ENCODE measurements at places on chromosomes 5 and 9.

GRCh38 chr5:75475364-75475763 is 36.1 kb downstream of the CERT1 start:
- no peak for DNase-seq

DNA sequence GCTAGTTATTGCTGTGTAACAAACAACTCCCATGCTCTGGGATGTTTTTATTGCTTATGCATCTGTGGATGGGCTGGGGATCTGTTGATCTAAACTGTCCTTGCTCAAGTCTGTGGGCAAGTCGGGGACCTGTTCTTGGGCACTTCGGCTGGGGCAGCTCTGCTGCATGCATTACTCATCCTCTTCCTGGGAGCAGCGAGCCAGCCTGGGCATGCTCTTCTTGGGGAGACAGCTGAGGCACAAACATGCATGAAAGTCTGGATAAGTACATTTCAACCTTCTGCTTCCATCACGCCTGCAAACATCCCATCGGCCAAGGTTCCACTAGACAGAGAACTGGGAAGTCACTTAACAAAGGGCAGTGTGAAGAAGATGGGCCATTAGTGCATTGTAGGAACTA is 66.3 kb downstream of the ANKRD33B start:
- DNase-seq, result no peak

DNA sequence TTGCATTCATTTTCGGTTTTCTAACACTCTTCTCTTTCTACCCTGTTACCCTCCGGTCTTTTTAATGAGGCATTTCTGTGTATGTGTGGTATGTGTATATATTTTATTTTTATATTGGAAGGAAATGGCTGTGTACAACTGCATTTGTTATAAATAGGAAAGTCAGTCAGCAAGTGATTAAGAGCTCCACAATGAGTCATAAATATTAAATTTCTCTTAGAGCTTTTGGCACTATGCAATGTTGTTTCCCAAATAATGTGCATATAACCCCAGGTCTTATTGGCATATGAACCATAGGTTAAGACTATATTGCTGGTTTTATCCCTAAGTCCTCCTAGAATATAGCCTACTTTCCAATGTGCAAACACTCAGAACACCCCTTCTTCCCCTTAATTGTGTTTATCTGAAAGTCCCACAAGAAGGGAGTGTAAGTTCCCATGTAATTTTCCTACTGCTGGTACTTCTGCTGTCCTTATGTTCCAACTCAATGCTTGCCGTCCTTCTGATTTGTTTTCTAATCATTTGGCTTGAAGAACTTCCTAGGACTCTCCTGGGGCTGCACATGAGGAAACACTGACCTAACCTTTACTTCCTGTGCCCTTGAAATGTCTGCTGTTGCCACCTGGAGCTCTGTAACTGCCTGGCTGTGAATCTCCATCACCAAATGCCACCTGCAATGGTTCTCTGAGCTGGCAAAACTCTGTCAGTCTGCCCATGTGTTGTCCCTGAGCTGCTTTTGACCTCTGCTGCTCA is 65.5 kb upstream of the PCSK5 start:
- DNase-seq, result no peak

DNA sequence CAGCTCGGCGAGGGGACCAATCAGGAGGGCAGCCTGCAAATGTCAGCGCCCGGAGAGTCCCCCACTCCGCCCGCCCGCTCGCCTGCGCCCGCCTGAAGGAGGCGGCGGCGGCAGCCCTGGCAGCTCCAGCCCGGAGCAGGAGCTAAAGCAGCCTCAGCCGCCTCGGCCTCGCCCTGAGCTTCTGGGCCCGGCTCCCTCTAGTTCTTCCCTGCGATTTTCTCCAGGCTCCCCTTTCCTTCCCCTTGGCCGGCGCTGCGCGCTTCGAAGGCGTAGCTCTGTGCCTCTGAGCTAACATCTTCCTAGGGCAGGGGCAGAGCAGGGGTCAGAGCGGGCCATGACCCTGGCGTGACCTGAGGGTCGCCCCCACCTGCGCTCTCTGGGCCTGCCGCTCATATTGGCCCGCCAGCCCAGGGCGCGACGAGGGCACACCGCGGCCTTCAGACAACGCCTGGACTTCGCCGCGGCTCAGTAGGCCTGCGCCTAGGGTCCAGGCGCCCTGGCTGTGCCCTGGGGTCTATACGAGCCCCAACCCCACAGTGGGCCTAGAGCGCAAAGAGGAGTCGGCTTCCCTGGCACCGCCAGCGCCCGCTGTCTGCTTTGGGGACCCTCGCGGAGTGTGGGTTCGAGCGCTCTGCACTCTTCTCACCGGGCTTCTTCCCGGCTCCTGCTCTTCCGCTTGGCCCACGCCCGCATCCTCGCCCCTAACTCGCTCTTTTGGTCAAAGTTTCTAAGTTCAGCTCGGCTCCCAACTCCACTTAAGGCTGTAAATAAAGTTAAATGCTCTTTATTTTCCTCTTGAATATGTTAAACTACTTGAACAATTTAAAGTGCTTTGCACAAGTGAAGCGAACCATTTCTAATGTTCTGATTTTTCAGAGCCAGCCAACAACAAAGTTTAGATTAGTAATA is 504 bp upstream of the OTP start:
- no peak for DNase-seq

DNA sequence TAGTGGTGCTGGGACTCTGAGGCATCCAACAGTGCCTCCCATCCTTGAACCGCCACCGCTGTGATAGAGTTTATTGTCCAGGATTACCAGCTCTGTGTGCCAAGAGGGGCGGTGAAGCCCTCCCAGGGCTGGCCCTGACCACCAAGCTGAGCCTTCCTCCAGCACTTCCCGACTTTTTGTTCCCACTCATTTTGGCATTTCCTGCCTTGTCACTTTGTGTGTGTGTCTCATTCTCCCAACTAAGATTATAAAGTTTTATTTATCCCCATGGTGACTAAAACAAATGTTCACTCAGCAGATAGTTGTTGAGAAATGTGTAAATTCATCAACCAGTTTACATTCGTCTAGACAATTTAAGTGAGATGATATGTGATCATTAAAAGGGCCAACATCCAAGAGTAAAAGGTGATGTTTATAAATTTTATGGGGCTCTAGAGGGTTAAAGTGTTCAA is 2.5 kb downstream of the F2R start:
- DNase-seq, result no peak

- no peak for DNase-seq
Observed at GRCh38 chr5:10611290-10611689, 47.4 kb downstream of the ANKRD33B start.

- no peak for DNase-seq
Observed at GRCh38 chr9:137988051-137988450, 110.5 kb downstream of the CACNA1B start.

DNA sequence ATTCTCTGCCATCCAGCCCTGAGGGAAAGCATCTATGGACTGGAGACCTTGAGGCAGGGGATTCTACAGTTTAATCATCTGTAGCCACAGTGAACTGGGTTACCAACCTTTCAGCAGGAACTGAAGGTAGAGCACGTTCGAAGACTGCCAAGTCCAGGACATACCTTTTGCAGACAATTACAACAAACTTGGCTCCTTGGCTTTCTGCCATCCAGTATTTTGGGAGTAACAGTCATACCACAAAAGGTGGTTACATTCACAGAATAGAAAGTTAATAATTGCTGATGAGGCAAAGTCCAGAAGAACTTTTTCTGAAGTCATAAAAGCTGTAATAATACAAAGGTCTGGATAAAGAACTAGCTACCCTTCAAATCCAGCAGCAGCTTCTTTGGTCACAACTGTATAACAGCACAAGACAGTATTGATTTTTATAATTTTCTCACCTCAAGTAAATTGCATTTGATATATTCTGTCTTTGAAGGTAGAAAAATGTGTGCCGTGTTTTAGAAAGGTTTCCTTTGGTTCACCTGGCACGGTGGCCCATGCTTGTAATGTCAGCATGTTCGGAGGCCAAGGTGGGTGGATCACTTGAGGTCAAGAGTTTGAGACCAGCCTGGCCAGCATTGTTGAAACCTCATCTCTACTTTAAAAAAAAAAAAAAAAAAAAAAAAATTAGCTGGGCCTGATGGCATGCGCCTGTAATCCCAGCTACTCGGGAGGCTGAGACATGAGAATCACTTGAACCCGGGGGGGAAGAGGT is 236.6 kb downstream of the NR3C1 start:
- no peak for DNase-seq

GRCh38 chr9:69222970-69223369 is 48.9 kb downstream of the TJP2 start:
- no peak for DNase-seq

DNA sequence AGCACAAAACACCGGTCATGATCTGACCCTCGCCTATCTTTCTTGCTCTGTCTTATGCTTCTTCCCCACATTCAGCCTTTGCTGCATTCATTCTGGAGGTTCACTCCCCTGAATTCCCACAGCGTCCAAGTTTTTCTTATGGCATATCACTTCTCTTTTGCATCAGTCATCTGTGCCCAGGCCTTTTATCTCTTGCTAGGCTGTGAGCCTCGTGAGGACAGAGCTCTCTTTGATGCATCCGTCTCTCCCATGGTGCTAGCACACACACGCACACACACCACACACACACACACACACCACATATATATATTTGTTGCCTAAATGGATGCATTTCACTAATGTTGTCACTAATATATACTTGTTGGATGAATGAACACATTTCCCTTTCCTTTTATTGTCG is 45.8 kb upstream of the ATG10 start:
- no peak for DNase-seq

- DNase-seq, result no peak
Observed at GRCh38 chr9:87063246-87063645, 115.9 kb upstream of the GAS1 start.

GRCh38 chr5:16866795-16867576 is 69.1 kb downstream of the MYO10 start:
- peak; percentile 80 for DNase-seq

DNA sequence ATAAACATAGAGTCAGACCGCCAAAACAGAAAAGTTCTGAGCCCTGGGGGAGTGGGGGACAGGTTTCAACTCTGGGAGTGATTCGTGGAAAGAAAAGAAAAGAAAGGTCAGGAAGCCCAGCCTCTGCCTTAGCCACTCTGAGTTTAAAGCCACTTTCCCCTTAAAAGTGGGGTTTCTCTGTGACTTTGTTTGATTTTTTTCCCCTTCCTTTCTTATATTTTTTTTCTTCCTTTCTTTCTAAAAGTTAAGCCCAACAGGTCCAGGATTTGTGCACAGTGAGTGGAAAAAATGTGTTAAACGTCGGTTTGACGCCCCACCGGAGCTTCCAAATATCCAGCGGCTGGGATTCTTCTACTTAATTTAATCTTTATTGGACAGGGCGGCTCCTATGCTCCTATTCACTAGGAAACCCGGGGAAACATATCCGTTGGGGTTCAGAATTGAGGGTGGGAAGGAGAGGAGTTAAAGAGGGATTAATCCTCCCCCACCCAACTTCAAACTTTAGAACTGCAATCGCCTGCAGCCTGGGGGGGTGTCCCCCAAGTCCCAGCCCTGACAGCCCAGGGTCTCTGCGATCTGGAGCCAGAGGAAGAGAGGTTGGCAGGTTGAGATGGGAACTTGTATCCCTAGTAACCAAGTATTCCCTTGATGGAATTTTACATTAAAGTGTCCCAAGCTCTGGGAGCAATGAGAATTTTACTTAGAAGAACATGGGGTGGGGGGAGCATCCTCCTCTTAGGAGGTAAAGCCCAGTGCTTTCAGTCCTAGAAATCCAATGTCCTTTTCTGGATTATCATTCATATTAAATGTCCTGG is 6.3 kb downstream of the NR2F1-AS1 start:
- DNase-seq, result no peak

Measured in NCI-H2171 treated with DMSO at 0.1 percent for 48 hours (cell line).